HT-29 (cell line): ENCODE measurements at places on chromosomes 13 and 19. TPM values are rescaled to one million over a fixed set of nuclear protein-coding genes. Genes with fewer than 3 reads are reported as not detected.
A peak's percentile ranks its signal among the peaks of the same experiment; 100 is the strongest.

Gene ATP5F1D
- total RNA-seq = 142 and 159 TPM in 2 replicates

Gene NUCB1
- 160 and 185 TPM in 2 replicates for total RNA-seq

Gene NR1H2
- 111 and 113 TPM in 2 replicates for total RNA-seq

Gene OSCAR
- 0.05 TPM in 1 of 2 replicates, not detected in the other for total RNA-seq

Gene MPHOSPH8
- 13.6 and 14.9 TPM in 2 replicates for total RNA-seq

Gene ZNF560
- not detected in 2 replicates for total RNA-seq

Gene ATXN8OS
- total RNA-seq = not detected in 2 replicates

Gene GSX1
- total RNA-seq = not detected in 2 replicates

Gene SLC10A2
- total RNA-seq = not detected in 2 replicates

Gene TBXA2R
- not detected in 2 replicates for total RNA-seq

GRCh38 chr19:328025-328505 is 16.5 kb downstream of the MIER2 start:
- DNase-seq = no peak

GRCh38 chr19:17977021-17977420 is 10.1 kb downstream of the KCNN1 start:
- no peak for DNase-seq

- no peak for DNase-seq
These were observed 80.5 kb downstream of the CCNA1 start for GRCh38 chr13:36512771-36513170.

GRCh38 chr13:97215325-97215724 is 6.8 kb upstream of the MBNL2 start:
- no peak for DNase-seq

DNA sequence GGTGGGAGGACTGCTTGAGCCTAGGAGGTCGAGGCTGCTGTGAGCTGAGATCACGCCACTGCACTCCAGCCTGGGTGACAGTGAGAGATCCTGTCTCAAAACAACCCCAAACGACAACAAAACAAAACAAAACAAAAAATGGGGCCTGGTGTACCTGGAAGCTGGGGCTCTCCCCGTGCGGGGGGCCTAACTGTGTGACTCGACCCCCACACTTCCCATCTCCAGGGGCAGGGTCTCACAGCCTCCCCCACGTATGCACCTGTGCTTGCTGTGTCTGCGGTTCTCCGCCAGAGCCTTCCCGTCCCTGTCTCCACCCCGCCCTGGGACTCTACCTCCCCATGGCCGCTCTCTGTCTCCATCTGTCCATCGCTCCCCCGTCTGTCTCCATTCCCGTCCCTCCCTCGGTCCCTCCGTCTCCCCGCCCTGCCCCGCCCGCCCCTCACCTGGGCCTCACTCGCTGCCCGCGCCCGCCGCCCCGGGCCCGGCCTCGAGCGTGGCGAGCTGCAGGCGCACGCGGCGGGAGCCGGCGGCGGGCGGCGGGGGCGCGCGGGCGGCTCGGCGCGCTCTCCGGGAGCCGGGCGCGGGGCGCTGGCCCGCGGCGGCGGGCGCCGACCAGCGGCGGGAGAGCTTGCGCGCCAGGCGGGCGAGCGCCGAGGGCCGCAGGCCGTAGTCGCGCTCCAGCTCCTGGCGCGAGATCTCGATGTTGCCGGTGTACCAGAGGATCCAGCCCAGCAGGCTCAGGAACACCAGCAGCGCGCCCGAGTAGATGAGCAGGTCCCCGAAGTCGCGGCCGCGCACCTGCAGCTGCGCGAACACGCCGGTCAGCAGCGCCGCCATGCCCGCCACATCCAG is 587 bp downstream of the TMEM238 start:
- peak; percentile 83 for DNase-seq

DNA sequence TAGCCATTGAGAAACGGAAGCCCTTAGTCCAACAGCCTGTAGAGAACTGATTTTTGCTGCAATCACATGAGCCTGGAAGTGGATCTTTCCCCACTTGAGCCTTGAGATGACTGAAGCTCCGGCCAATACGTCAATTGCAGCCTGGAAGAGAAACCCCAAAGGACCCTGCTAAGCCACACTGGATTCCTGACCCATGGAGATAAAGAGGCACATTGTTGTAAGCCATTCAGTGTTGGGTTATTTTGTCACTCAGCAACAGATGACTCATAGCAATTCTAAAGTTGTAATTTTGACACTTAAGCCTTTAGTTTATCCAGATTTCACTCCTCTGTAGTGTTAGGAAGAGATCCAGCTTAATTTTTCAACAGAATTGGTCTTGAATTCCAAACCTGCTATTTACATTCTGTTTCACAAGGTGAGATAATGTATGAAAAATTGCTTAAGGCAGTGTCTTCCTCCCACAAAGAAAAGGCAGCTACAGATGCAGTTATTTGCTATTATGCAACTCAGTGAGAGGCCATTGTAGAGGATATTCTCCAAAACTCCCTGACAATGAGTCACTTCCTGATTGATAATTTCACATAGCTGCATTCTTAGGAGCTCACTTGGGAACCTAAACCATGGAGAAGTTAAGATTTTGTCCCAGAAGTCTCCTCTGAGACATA is 59.4 kb upstream of the TSHZ3 start:
- no peak for DNase-seq

DNA sequence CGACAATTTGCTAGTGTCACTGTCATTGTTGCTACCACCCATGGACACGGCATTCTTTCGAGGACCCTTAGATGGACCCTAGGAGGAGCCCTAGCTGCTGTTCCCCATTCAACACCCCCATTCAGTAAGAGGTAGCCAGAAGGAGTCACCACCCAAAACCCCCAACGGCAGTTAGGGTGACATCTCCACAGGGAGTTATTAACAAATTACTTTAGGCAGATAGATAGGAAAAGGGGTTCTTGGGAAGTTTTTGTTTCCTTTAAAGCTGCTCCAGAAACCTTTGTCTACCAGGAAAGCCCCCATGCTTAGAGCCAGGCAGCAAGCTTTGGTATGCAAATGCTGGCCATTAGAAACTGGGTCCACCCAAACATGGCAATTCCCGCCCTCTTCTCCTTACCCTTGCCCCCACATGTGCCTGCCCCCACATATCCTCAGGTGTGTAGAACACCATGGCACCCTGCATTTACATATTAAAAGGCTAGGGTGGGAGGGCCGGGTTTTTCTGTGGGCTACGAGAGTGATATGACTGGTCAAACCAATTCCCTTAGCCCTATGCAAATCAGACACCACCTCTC is 190.9 kb downstream of the SLITRK6 start:
- no peak for DNase-seq

- no peak for DNase-seq
These were observed 485.6 kb downstream of the MYO16 start for GRCh38 chr13:109114991-109115390.

DNA sequence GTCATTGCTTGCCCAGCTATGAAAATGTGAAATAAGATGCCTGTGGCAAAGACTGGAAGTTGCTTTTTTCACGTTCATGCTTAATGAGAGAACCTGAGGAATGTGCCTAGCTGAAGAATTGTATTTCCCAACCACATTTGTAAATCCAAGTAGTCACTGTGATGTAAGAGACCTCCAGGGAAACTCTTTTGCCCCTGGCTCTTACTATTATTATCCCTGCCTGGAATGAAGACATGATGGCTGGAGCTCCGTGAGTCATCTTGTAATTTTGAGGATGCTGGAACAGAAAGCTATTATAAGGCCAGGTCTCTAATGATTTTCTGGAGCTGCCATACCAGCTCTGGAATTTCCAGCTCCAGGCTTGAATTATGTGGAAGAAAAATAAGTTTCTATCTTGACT is 894.3 kb downstream of the DIAPH3 start:
- DNase-seq = no peak

GRCh38 chr19:8041531-8041931 is 11.0 kb upstream of the CCL25 start:
- DNase-seq = no peak

GRCh38 chr13:36917311-36917710 is 2.7 kb downstream of the SMAD9 start:
- DNase-seq = no peak

GRCh38 chr13:30133554-30133912 is 173.8 kb downstream of the KATNAL1 start:
- DNase-seq = no peak

DNA sequence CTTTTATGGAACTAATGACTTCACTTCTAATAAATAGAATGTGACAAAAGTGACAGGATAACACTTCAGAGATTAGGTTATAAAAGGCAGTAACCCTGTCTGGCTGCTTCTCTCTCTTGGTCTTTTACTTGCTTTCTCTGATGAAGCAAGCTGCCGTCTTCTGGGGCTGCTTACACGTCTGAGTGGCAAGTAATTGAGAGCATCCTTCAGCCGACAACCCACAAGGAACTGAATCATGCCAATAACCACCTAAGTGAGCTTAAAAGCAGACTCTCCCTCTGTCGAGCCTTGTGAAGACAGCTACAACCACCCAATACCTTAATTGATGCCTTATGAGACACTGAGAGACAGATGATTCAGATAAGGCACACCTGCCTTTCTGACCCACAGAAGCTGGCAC is 1091.2 kb downstream of the SLITRK1 start:
- DNase-seq = no peak

DNA sequence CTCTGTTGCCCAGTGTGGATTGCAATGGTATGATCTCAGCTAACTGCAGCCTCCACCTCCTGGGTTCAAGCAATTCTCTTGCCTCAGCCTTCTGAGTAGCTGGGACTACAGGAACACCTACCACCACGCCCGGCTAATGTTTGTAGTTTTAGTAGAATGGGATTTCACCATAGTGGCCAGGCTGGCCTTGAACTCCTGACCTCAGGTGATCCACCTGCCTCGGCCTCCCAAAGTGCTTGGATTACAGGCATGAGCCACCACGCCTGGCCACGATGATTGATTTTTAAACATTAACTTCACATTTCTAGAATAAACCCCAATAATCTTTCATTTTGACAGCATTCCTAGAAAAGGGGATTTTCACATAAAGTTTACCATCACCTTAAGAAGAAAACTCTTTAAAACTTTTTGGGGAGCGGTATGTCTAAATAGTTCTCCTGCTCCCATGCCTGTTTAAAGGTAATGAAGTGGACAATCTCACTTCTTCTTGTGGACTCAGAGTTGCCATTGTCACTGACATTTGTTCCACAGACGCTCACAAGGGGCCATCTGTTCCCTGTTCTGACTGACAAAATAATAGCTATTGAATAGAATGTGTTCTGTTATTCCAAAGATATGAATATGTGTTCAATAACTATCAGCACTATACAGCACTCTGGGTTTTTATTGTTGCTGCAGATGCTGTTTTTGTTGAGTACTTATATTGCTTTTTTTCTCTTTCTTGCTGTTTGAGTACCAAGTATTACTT is 66.1 kb upstream of the C1QTNF9B start:
- no peak for DNase-seq

DNA sequence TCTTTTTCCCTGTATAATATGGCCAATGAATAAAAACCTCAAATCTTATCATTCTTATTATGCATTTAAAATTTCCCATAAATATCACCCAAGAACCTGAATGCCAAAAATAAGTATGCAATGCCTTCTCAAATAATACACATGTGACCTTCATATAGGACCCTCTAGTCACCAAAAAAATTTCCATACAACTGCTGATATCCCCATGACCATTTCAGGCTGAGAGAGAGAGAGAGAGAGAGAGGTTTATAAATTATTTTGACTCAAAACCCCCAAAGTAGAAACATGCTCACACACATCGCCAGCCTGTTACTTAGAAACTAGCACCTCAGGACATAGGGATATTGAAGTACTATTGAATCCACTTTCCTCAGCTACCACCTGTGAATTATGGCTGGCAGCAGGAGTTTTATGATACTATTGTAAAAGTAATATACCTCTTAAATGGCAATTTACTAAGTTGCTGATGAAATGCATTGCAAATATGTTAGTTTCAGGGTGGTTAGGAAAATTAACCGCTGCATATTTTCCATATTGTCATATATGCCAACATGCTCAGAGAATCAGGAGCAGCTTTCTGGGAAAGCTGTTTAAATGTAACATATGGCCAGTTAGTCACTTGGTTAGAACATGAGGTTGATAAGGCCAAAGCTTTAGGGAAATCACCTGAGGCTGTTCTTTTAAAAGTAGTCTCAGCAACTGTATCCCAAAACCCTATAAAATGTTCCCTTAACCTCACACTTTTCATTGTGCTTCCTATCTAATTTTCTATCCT is 230.8 kb downstream of the DCT start:
- DNase-seq = no peak

- peak; percentile 90 for DNase-seq
These were observed 15.9 kb upstream of the DNAJC3 start for GRCh38 chr13:95660981-95661581.

DNA sequence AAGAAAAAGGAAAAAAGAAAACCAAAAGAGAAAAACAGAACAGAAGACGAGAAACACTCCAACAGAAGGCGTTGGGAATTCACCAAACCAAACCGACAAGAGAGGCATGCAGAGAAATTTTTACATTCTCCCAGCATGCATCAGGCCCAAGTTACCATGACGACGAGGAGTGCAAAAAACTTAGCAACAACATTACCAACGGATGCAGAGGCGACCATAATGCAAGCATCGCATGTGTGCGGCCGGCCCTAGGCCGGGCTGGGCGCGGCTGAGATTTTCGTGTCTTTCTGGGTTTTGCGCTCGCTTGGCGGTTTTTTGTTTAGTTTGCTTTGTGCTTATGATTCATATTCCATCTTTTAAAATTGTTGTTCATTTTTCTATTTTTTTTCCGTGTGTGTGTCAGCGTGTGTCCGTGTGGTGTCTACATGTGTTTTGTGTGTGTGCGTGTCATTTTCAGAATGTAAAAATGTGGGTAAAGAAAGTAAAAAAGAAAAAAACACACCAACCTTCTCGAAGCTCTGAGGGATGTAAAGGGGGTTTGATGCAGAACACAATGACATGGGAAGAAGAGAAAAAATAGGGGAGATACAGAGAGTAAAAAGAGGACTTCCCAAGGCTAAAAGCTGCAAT is 84.9 kb downstream of the PTPRS start:
- no peak for DNase-seq

GRCh38 chr13:114161028-114161556 is 18.0 kb upstream of the CFAP97D2 start:
- no peak for DNase-seq

DNA sequence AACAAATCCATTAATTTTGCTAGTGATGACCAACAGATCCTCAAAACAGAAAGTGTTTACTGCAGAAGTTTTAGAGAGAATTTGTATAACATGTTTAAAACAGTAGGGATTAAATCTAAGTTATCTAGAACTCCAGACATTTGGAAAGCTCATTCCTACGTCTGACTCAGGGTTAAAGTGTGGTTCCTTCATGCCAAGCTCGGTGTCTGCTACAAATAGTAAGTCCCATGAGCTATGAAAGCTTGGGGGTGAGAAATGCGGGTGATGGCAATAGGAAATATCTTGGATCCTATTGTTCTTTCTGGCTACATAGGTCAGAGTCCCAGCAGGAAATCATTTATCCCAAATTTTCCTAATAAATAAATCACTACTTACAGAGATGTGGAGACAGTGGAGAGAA is 867.1 kb downstream of the UQCRFS1 start:
- DNase-seq = no peak
